Foreskin keratinocyte (primary cell): ENCODE measurements at places on chromosomes 1 and 21.
A peak's percentile ranks its signal among the peaks of the same experiment; 100 is the strongest.

DNA sequence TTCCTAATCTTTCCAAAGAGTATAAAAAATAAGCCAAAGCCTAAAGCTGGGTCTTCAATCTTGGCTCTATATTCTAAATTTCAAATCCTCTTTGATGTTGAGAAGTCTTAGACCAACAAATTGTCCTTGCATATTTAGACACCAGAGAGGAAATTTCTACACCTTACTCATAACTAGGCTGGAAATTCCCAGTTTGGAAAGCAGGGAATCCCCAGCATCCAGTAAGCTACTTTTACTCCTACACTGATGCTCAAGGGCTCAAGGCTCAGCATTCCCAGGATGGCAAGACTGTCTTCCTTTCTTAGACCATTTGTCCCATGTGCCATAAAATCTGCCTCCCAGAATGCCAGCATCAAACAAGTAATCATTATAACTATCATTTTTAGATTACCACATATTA is 28.3 kb downstream of the PRDX6 start:
- no peak for DNase-seq

- peak; percentile 48 for DNase-seq
Measured at GRCh38 chr1:109112056-109112651, 1.8 kb upstream of the ELAPOR1 start.

- no peak for DNase-seq
Measured at GRCh38 chr1:203287109-203287893, 18.0 kb upstream of the BTG2 start.

- no peak for DNase-seq
Measured at GRCh38 chr1:179251675-179252074, 22.2 kb upstream of the ABL2 start.

DNA sequence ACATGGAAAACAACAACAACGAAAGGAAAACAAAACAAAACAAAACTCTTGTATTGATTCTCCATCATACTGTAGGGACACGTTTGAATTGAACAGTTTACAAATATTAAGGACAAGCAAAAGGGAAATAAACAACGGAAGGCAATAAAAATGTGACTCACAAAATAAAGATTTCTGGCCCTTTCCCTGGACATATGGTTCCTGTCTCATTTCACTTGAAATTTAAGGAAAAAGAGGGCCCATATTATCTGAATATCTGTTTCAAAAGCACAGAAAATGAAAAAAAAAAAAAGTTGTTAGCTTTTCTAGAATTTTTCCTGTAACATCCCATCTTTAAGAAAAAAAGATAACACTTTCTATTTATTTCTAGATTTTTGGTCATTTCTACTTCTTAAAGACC is 3.6 kb upstream of the PKN2 start:
- no peak for DNase-seq

DNA sequence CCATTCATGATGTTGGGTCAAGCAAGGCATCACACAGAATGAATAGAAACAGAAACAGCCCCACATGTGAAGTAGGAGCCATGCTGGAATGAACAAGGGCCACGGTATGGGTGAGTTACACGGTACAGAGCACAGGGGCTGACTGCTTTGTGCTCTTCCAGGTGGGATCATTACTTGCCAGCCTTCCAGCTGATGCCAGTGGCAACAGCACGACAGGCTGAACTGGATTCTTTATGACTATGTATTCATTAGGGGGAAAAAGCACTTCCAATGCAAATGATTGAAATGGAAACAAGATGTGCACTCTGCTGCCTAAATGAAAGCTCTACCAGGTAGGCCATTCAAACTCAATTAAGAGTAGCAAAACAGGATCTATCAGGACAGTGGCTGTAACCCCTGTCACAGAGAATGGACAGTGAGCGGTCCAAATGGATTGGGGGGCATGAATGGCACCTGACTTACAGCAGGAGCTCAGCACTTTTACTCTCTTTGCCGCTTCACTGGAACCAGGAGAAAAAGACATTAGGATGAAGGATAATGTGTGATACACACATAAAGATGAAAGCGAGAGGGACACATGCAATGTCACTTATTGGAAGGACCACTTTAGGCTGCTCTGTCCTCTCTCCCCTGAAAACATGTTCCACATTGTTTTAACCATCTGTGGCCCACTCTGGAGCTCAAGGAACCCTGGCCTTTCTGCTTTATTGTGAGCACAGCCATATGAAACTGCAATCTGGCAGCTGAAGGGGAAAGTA is 23.4 kb upstream of the IRF2BP2 start:
- no peak for DNase-seq

- peak; percentile 30 for DNase-seq
Measured at GRCh38 chr21:32463889-32464300, 51.4 kb downstream of the EVA1C start.

DNA sequence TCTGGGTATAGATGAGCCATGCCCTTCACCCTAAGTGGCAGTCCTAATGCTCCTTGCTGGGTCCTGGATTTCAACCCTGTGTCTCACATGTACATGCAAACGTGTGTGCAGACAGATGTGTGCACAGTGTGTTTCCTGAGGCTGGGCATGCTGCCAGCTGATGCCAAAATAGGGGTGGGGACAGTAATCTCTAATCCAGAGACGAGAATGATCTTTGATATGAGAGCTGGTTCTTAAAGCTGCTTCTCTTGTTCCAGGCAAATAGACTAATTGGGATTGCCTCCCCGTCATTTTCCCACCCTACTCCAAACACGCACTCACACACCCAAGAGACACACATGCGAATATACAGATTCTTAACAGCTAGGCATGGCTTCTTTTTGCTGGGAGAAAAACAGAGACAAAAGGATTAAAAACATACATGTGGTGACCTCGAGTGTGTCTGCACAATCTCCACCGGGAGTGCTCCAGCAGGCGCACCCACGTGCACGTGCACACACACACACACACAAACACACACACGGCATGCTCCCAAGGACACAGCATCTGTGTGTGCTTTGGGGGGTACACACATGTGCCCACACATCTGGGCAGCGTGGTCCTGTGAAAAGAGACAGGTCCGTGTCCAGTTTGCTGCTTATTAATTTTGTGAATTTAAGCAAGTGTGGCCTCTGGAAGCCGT is 102.1 kb upstream of the ZBTB40 start:
- DNase-seq = no peak

- DNase-seq = no peak
Measured at GRCh38 chr1:199799116-199799515, 228.4 kb upstream of the NR5A2 start.

- peak; percentile 42 for DNase-seq
Measured at GRCh38 chr21:40257342-40257741, 390.1 kb downstream of the PCP4 start.

GRCh38 chr1:27116232-27116631 is 38.7 kb downstream of the SLC9A1 start:
- DNase-seq = no peak

- no peak for DNase-seq
Measured at GRCh38 chr1:168065506-168065905, 71.2 kb downstream of the GPR161 start.

- DNase-seq = peak; percentile 68
Measured at GRCh38 chr1:32988665-32989064, 24.1 kb upstream of the RNF19B start.

DNA sequence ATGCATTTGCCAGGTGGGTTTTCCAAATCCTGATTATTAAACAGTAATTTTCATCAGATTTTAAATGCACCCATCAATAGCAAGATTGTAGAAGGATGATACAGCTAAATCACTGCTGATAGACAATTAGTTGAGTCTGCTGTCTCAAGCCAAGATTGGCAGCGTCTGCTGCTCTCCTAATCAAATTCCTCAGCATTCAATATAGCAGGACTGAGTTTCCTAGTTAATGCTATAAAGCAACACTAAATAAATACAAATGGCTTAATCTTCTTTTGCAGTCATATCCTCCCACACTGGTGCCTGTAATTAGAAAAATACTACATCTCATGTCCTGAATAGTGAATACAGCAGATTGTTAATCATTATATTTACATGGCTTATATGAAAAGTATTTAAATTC is 1028.8 kb downstream of the ADGRL2 start:
- no peak for DNase-seq

DNA sequence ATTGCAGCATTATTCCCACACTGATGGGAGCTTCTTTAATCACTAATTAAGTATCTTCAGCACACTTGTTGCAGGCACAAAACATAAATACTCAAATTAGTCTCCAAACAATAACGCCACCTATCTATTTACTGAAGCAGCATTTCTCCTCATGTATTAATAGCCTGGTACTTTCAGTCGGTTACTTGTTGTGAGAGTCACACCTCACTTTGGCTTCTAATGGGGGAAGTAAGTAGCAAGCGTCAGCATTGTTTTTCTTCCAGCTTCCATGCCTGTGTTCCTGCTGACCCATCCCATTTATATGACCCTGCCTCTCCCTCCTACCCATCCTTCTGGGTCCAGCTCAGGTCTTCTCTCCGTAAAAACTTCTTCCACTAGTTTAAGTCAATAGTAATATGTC is 31.9 kb upstream of the DENND1B start:
- no peak for DNase-seq

GRCh38 chr1:191714845-191715244 is 443.4 kb upstream of the RGS18 start:
- DNase-seq = no peak

GRCh38 chr1:18893120-18893519 is 9.2 kb downstream of the ALDH4A1 start:
- DNase-seq = no peak

DNA sequence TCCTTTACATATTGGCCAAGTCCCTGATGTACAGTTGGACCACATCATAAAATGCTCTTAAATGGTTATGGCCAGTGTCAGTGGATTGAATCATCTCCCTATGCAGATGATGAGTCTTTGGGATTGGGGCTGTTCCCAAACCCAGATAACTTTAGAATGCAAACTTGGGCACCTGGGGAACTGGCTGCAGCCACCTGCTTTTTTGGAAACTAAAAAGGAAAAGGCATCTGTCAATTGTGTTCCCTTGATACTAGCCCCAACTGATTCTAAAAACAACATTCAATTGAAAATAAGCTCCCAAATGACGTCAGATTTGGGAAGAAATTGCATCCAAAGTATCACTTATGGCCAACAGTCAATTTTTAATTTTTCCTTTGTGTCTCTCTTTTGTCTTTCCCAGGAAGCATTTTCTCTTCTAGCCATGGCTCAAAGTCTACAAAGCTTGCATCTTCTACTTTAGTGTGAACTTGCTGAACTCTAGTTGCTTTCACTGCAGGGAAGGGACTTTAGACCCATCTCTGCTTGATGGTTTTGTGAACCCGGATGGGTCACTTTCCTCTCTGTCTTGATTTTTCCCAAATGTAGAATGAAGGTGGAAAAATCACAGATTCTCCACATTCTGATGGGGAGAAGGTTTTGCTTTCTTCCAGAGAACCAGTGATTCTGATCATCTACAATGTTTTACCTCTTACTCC is 402.3 kb upstream of the USP24 start:
- no peak for DNase-seq

GRCh38 chr1:109625176-109625575 is 5.5 kb downstream of the AMPD2 start:
- no peak for DNase-seq

DNA sequence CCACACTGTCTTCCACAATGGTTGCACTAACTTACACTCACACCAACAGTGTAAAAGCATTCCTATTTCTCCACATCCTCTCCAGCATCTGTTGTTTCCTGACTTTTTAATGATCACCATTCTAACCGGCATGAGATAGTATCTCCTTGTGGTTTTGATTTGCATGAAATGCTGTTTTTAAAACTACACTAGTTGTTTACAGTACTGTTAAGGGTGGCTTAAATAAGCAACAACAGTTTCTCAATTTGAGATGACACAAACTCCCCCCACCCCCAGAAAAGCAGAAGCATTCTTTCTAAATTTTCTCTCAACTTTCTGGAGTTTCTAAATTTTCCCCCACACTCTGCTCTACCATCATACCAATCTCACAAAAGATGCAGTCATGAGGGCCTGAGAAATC is 7.1 kb upstream of the SLAMF7 start:
- DNase-seq = no peak

GRCh38 chr21:45488931-45489721 is 53.1 kb downstream of the SLC19A1 start:
- no peak for DNase-seq

GRCh38 chr1:64543831-64544230 is 73.9 kb downstream of the CACHD1 start:
- DNase-seq = no peak

- DNase-seq = no peak
Measured at GRCh38 chr1:155794605-155795245, 62.3 kb downstream of the GON4L start.

GRCh38 chr1:155137154-155137949 is 1.7 kb downstream of the SLC50A1 start:
- DNase-seq = no peak

- DNase-seq = peak; percentile 95
Measured at GRCh38 chr1:112735752-112736151, 20.6 kb upstream of the PPM1J start.

- DNase-seq = no peak
Measured at GRCh38 chr1:215606564-215607168, 39.6 kb downstream of the KCTD3 start.

DNA sequence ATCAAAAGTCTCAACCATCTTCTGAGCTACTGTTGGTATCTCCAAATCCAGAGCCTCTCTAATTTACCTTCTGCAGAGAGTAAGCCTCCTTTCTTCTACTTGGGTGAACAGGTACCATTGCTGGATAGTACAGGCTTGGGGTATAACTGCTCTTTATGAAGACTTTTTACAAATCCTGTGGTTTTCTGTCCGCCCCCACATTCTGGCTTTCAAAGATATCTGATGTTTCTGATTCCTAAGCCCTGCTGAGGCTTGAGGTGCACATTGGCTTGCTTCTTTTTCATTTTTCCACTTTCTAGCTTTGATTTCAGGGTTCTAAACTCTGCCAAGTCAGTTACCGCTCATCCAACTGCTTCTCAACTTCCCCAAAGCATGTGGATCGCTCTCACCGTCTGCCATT is 37.1 kb downstream of the TENT5C start:
- no peak for DNase-seq

DNA sequence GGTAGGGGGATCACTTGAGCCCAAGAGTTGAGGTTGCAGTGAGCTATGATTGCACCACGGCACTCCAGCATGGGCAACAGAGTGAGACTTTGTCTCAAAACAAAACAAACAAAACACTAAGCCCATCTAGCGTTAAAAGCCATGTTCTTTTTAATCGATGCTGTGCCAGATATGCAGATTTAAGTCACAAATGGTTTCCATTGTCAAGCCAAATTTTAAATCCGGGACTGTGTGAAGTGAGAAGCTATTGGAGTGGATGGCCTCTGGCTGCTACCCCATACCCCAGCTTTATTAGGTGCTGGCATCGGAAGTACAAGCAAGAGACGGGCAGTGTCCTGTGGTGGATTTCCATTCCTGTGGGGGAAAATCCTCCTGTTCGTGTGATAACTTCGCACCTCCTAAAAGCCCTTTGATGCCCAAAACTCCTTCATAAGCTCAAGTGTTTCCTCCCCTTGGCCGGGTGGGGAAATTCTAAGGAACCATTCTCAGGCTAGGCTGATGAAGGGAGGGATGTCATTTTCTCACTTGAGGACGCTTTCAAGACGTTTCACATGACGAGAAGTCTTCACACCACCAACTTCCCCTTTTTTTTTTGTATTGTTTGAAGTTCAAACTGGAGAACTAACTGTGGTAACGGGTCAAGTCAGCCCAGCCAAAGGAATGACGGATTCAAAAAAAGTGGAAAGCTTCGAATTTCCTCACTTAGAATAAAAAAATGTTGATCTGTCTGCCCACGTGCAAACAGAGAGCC is 140.8 kb downstream of the KAZN start:
- no peak for DNase-seq

- no peak for DNase-seq
Measured at GRCh38 chr1:6073480-6074053, 27.9 kb downstream of the KCNAB2 start.

GRCh38 chr1:156704930-156705320 is 458 bp downstream of the CRABP2 start:
- DNase-seq = peak; percentile 65
